ENCODE measurements at places on chromosomes 3 and 15.

DNA sequence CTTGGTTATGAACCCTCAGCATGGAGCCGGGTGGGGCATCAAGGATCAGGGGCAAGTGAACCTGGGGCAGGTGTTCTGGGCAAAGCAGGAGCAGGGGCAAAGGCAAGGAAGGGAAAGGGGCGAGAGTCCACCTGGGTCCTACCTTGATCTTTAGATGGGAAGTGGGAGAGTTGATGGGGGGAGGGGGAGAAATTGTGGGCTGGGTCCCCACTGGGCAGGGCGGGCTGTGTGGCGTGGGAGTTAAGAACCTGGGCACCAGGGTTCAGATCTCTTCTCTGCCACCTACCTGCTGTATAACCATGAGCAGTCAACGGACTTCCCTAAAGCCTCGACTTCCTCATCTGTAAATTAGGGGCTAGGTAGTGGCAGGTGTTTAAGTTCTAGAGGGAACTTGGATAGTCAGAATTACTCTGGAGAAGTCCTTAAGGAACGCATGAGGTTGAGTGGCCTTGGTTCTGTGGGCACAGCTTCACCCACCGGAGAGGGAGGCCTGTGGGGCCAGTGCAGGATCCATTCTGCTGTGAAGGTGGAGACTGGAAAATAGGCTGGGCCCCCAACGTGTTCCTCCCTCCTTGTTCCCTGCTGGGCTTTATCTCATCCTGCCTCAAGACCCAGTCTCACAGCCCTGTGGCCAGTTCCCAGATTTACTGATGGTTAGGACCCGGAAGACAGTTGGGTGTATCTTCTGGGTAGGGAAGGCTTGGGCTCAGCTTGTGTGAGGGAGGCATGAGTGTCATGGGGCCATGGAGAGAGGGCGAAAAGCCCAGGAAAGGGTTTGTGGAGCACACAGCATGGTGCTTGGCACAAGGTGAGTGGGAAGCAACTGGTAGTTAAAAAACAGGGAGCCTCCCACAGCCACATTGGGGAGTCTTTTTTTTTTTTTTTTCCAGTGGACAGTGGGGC is 90.6 kb downstream of the EEFSEC start:
- no peaks in the 10 kb centered on the region for H3K27me3 ChIP-seq
- no peaks in the 10 kb centered on the region for H3K4me1 ChIP-seq
- DNase-seq = no peak
- H3K27ac ChIP-seq = no peak overlapping the region
- no peaks in the 10 kb centered on the region for H3K36me3 ChIP-seq
- no peak overlapping the region for H3K4me3 ChIP-seq

DNA sequence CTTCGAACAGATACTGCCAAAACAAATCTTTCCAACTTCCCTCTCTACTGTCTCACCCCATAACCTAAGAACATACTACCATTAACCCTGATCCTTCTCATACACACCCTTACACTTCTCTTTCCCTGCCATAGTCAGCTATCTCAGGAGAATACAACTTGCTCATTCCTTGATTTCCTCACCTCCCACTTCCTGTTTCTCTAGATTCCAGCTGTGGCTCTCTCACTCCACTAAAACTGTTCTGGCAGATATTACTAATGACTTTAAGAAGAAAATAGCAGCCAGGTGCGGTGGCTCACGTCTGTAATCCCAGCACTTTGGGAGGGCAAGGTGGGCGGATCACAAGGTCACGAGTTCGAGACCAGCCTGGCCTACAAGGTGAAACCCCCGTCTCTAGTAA is 4.6 kb downstream of the LSG1 start:
- H3K4me1 ChIP-seq = peaks cover 6% of the 10 kb centered on the region
- DNase-seq = no peak
- no peaks in the 10 kb centered on the region for H3K27me3 ChIP-seq
- no peak overlapping the region for H3K27ac ChIP-seq
- H3K36me3 ChIP-seq = peaks cover 49% of the 10 kb centered on the region

GRCh38 chr3:160885791-160886286 is 129.8 kb downstream of the PPM1L start:
- no peaks in the 10 kb centered on the region for H3K4me1 ChIP-seq
- H3K27me3 ChIP-seq = no peaks in the 10 kb centered on the region
- no peak overlapping the region for H3K27ac ChIP-seq
- no peak overlapping the region for H3K4me3 ChIP-seq

DNA sequence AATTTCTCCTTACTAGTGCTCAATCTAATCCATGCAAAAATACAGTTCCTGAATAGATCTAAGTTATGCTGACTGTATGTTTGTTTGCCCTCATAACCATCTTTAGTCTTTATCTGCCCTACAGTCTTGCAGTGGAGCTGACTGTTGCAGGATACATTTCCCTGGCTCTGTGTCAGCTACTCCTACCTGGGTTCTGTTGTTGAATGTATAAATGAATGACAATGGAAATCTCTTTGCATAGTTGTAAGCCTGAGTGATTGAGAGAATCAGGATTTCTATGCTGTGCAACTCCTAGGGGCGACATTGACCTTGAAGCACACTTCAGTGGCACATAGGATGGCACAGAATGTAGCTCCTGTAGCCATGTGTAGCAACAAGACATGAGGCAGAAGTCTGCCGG is 16.0 kb upstream of the ZBBX start:
- DNase-seq = no peak
- no peaks in the 10 kb centered on the region for H3K4me1 ChIP-seq
- no peak overlapping the region for H3K4me3 ChIP-seq
- H3K27me3 ChIP-seq = no peaks in the 10 kb centered on the region
- H3K36me3 ChIP-seq = no peaks in the 10 kb centered on the region
- no peak overlapping the region for H3K27ac ChIP-seq

- H3K4me3 ChIP-seq = no peak overlapping the region
- H3K4me1 ChIP-seq = no peaks in the 10 kb centered on the region
- H3K27me3 ChIP-seq = no peaks in the 10 kb centered on the region
- no peak for DNase-seq
Measured at GRCh38 chr3:160481856-160482255, 32.3 kb upstream of the TRIM59 start.
